ENCODE measurements at places on chromosomes 12 and 14.

DNA sequence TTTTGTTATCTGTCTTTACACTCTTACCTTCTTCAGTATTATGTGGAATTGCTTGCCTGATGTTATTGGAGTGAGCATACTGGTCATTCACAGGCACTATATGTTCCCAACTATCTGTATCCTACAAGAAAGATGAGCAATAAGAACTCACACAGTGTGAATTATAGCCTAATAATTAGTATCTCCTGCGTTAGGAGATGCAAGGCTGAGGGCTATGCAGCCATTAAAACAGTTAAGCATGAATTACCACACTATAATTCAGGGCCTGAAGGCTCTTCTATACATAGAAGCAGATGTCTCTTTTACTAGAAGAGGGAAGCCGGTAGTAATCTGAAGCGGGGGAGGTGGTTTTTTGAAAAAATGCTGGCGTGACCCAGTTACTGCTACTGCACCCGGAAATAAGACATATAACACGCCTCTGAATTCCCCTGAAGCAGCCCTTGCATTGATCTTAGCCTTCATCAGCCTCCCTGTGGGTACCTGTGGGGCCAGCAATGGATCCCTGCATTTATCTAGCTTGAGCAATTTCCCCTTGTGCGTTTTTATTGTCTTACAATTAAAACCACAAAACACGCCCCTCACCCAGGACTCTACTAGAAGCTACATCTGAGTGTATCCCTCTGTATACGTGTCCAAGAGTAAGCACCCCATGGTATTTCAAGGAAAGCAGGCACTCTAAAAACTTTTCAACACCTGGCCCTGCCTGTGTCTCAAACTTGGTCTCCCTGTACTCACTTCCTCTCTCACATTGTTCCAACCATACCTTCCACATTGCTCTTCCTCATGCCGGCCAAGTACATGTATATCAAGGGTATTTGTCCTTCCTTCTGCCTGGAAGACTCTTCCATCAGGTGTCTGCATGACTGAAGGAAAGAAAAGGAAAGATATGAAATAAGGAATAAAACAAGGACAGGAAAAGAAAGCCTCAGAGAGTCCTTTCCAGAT, 210.9 kb upstream of the ARID2 start:
- H3K36me3 ChIP-seq = no peaks in the 10 kb centered on the region
- no peak overlapping the region for H3K27ac ChIP-seq
- H3K4me1 ChIP-seq = no peaks in the 10 kb centered on the region
- no peak overlapping the region for H3K4me3 ChIP-seq
- DNase-seq = no peak

- H3K4me1 ChIP-seq = peaks cover 17% of the 10 kb centered on the region
- H3K36me3 ChIP-seq = peaks cover 32% of the 10 kb centered on the region
- no peak overlapping the region for H3K4me3 ChIP-seq
- peak overlapping the region; percentile 39 for H3K27ac ChIP-seq
These were observed 34.3 kb downstream of the FGD6 start for GRCh38 chr12:95182868-95183415.

DNA sequence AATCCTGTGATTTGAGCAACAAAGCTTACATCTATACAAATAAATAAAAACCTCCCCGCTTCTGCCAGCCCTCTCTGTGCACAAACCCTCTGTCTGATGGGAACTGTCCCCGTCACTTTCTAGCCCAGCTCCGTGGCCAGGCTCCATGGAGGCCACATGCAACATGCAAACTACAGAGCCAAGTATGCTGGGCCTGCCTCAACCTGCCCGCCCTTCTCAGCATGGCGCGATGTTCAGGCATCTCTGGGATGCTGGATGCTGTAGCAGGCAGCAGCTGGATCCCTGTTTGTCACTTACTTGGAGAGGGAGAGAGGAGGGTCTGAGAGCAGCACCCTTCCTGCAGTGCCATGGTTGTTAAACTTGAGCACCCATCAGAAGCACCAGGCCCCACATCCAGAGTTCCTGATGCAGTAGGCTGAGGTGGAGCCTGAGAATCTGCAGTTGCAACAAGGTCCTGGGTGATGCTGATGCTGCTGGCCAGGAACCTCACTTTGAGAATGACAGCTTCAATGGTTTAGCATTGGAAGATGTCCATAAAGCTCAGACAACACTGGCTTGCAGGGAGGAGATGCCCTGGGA, 32.4 kb downstream of the CLMN start:
- no peaks in the 10 kb centered on the region for H3K27me3 ChIP-seq
- H3K27ac ChIP-seq = no peak overlapping the region

GRCh38 chr12:93594766-93595311, 22.4 kb downstream of the SOCS2 start:
- no peaks in the 10 kb centered on the region for H3K36me3 ChIP-seq
- no peak for DNase-seq
- H3K27ac ChIP-seq = no peak overlapping the region
- H3K4me3 ChIP-seq = no peak overlapping the region
- H3K4me1 ChIP-seq = peaks cover 3% of the 10 kb centered on the region

DNA sequence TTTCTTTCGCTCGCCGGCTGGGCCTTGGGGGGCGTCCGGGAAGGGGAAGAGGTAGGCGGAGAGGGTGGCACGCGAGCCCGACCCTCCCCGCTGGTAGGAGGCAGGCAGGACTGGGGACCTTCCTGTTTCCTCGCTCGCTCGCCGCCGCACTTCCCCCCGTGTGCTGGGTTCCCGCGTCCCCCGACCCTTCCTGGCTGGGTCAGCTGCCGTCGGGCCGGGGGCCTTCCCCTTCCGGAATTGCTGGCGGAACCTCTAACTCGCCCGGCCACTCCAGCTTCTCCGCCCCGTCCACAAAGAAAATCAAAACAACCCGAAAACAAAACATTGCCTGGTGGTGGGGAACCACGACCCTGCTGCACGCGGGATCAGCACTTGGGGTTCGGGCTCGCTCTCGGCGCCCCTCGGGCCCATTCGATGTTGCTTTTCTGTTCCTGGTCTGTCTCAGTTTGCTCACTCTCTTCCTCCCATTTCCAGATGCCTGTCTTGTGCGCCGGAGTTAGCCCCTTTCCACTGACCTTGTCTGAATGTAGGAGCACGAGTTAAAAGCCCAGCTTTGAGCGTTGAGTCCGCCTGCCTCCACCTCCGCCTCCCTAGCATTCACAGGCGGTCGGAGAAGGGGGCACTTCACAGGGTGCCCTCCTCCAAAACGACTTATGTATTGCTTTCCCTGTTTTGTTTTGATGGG, 581 bp downstream of the PAPOLA start:
- no peaks in the 10 kb centered on the region for H3K27me3 ChIP-seq
- H3K4me1 ChIP-seq = peaks cover 26% of the 10 kb centered on the region
- DNase-seq = no peak
- H3K36me3 ChIP-seq = peaks cover 32% of the 10 kb centered on the region

DNA sequence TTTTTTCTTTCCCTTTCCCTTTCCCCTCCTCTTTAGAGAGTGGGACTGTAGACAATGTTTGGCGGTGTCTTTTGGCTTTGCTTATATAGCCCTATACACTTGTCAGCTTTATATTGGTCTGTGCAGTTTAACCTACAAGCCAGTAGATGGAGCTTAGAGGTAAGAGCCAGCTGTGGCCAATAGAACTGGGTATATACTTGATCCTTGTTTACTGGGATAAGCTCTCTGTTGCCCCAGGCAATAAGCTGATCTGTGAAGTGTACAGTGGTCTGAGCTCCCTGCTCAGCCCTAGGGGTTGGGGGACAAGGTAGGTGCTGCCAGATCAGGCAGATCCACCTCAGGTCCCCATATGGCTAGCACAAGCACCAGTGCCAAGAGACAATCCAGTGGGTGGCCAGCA, 434.1 kb downstream of the NOVA1 start:
- no peak overlapping the region for H3K27ac ChIP-seq
- no peaks in the 10 kb centered on the region for H3K36me3 ChIP-seq
- H3K4me3 ChIP-seq = no peak overlapping the region
- no peak for DNase-seq

GRCh38 chr12:14961466-14962152, at the start of gene ARHGDIB:
TSS of gene ARHGDIB (minus strand) at chr12:14961601. CDS start at chr12:14950712, 10,889 bp downstream.
- H3K4me1 ChIP-seq = peaks cover 10% of the 10 kb centered on the region
- peak within 1 kb of the TSS; percentile 21 for H3K4me3 ChIP-seq
- peak within 1 kb of the TSS; percentile 94 for H3K27ac ChIP-seq

DNA sequence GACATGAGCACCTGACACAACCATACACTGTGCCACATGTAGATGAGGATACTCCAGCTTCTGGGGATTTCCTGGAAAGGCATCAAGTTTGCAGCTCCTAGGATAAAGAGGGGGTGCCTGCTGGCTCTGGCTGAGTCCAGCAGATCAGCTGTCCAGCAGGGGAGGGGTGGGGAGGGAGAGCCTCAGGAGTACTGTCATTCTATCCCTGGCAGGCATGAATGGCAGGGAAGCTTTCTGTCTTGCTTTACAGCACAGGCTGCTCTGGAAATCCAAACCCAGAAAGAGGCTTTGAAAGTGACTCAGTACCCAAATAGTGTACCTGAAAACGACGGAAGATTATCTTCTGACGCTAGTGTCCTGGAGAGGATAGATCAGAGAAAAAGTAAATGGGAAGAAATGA, 32.2 kb downstream of the SLC8A3 start:
- no peaks in the 10 kb centered on the region for H3K4me1 ChIP-seq
- no peak for DNase-seq
- peaks cover 12% of the 10 kb centered on the region for H3K27me3 ChIP-seq
- no peak overlapping the region for H3K27ac ChIP-seq

- H3K4me3 ChIP-seq = no peak overlapping the region
- no peak for DNase-seq
- H3K36me3 ChIP-seq = no peaks in the 10 kb centered on the region
- H3K27ac ChIP-seq = no peak overlapping the region
These were observed 771 bp upstream of the AVPR1A start for GRCh38 chr12:63151623-63152320.

DNA sequence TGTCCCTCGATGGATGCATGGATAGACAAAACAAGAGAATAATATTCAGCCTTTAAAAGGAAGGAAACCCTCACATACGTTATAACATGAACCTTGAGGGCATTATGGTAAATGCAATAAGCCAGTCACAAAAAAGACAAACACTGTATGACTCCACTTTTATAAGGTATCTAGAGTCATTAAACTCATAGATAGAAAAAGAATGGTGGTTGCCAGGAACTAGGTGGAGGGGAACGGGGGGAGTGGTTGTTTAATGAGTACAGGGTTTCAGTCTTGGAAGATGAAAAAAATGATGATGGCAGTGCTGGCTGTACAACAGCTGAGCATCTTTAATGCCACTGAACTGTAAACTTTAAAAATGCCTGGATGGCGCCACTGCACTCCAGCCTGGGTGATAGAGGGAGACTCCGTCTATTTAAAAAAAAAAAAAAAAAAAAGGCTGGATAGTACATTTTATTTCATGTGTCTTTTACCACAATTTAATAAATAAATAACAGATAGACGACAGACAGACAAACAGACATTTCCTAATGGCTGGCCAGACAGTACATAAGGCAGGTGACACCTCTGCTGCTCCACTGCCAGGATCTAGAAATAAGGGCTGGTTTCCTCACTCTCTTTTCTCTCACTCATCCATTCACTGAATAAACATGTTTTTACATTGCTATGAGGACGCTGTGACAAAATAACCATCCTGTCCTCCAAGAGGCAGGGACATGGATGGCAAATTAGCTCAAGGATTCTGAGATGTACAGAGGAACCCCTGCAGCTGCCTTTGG, 118.8 kb downstream of the FOXN3 start:
- H3K4me3 ChIP-seq = no peak overlapping the region
- no peak for DNase-seq
- H3K27ac ChIP-seq = no peak overlapping the region
- no peaks in the 10 kb centered on the region for H3K36me3 ChIP-seq
- H3K4me1 ChIP-seq = peaks cover 4% of the 10 kb centered on the region
- no peaks in the 10 kb centered on the region for H3K27me3 ChIP-seq

DNA sequence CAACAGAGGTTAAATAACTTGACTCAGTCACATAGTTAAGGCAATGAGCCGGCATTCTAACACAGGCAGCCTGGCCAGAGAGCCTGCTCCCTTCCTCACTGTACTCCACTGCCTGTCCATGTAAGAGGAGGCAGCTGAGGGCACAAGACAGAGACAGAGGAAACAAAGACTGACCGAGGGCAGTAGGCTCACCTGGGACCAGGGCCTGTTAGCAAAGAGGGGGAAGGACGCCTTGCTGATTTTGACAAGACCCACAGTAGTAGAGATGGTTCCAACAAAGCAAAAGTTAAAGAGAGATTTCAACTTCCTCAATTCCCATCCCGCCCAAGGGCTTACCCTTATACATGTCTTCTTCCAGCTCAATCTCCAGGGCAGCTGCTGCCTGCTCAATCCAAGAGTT, 26.5 kb downstream of the OTUB2 start:
- H3K4me3 ChIP-seq = no peak overlapping the region
- H3K36me3 ChIP-seq = peaks cover 95% of the 10 kb centered on the region
- H3K4me1 ChIP-seq = no peaks in the 10 kb centered on the region
- no peak for DNase-seq

GRCh38 chr14:45065540-45065939, 18.4 kb upstream of the PRPF39 start:
- H3K27me3 ChIP-seq = no peaks in the 10 kb centered on the region
- peaks cover 40% of the 10 kb centered on the region for H3K36me3 ChIP-seq
- no peaks in the 10 kb centered on the region for H3K4me1 ChIP-seq
- no peak for DNase-seq
- H3K27ac ChIP-seq = no peak overlapping the region
- H3K4me3 ChIP-seq = no peak overlapping the region

GRCh38 chr12:4643747-4644146, 5.1 kb downstream of the AKAP3 start:
- H3K36me3 ChIP-seq = no peaks in the 10 kb centered on the region
- no peak overlapping the region for H3K27ac ChIP-seq
- H3K4me1 ChIP-seq = peaks cover 5% of the 10 kb centered on the region
- H3K4me3 ChIP-seq = no peak overlapping the region
- H3K27me3 ChIP-seq = peaks cover 3% of the 10 kb centered on the region

DNA sequence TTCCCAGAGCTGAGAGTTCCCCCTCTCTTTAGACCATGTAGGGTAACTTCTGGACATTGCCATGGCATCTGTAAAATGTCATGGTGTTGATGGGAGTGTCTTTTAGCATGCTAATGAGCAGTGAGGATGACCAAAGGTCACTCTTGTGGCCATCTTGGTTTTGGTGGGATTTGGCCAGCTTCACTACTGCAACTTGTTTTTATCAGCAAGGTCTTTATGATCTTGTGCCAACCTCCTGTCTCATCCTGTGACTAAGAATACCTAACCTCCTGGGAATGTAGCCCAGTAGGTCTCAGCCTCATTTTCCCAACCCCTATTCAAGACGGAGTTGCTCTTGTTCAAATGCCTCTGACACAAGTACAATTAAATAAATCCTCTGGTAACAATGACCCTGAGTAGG, 244.4 kb downstream of the NEDD1 start:
- H3K4me3 ChIP-seq = no peak overlapping the region
- H3K27me3 ChIP-seq = no peaks in the 10 kb centered on the region
- H3K36me3 ChIP-seq = no peaks in the 10 kb centered on the region
- DNase-seq = no peak

DNA sequence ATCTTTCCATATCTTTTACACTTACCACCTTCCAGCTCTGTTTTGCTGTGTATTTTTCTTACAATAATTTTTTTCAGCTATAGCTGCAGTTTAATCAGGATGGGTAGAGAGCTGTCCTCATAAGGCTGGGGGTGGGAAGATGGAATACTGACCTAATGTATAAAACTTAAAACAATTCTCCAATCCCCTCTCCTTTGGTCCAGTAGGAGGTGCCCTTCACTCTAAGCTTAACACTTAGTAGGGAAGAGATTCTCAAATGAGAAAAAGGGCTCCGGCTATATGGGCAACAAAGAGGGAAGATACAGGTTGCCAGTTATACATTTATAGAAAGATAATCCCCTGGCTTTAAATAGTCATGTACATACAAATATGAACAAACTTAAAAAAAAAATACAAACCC, 2.8 kb downstream of the ORMDL2 start:
- H3K4me1 ChIP-seq = peaks cover 16% of the 10 kb centered on the region
- peaks cover 74% of the 10 kb centered on the region for H3K36me3 ChIP-seq
- H3K27ac ChIP-seq = no peak overlapping the region
- H3K4me3 ChIP-seq = no peak overlapping the region

Data from RWPE2 (cell line).